ENCODE measurements at places on chromosomes 11 and 22.

DNA sequence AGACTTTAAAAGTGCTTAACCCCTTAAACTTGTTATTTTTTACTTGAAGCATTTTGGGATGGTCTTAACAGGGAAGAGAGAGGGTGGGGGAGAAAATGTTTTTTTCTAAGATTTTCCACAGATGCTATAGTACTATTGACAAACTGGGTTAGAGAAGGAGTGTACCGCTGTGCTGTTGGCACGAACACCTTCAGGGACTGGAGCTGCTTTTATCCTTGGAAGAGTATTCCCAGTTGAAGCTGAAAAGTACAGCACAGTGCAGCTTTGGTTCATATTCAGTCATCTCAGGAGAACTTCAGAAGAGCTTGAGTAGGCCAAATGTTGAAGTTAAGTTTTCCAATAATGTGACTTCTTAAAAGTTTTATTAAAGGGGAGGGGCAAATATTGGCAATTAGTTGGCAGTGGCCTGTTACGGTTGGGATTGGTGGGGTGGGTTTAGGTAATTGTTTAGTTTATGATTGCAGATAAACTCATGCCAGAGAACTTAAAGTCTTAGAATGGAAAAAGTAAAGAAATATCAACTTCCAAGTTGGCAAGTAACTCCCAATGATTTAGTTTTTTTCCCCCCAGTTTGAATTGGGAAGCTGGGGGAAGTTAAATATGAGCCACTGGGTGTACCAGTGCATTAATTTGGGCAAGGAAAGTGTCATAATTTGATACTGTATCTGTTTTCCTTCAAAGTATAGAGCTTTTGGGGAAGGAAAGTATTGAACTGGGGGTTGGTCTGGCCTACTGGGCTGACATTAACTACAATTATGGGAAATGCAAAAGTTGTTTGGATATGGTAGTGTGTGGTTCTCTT lies 2.8 kb downstream of the MALAT1 start:
- DNase-seq: peak; percentile 64

DNA sequence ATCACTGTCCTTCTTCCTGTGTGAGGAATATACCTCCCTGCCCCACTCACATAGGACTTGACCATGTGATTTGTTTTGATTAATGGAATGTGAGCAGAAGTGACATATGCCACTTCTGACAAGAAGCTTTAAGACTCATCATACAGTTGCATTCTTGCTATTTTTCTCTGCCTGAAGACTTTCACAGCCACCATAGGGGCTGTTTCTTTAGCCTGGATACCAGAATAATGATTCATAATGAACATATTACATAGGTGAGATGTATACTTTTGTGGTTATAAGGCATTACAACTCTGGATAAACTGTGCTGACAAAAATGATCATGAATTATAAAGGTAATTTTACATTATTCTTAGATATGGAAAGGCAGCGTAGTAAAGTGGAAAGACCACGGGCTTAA lies 798.0 kb downstream of the DLG2 start:
- DNase-seq: no peak

GRCh38 chr11:99781074-99781473 lies 760.3 kb downstream of the CNTN5 start:
- no peak for DNase-seq

- no peak for DNase-seq
These were observed 625 bp downstream of the RFPL2 start for GRCh38 chr22:32204040-32204855.

DNA sequence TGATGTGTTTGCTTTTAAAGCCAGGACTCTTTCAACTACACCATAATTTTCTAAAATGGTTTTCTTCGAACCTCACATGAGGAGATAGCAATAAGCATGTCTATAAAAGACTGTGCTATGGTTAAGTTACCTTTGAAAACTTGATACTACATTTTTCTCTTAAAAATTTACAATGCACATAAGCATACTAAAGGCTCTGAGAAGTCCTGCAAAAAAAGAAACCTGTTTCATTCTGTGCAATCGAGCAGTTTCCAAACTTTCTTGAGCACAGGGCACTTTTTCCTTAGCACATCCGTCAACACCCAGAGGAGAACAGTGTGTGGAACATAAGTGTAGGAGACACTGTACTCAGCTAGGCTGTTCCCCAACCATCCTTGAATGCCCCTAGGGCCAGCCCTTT lies 144.1 kb upstream of the ARHGAP20 start:
- DNase-seq: no peak

GRCh38 chr22:36899498-36899897 lies 13.9 kb upstream of the CSF2RB start:
- no peak for DNase-seq

DNA sequence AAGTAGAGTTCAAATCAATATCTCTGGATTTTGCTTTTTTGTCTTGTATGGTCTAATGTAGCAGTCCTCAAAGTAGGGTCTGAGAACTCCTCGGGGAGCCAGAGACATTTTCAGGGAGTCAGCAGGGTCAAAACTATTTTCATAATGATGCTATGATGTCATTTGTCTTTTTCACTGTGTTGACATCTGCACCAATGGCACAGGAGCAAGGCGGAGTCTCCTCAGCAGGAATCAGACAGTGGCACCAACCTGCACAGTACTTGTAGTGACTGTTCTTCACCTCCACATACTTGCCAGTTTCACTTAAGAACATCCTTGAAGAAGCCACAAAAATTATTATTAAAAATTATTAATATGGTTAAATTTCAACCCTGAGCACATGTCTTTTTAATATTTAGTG lies 14.9 kb upstream of the FXYD6 start:
- DNase-seq: no peak

- no peak for DNase-seq
These were observed 12.2 kb upstream of the VPS37C start for GRCh38 chr11:61173456-61173855.

DNA sequence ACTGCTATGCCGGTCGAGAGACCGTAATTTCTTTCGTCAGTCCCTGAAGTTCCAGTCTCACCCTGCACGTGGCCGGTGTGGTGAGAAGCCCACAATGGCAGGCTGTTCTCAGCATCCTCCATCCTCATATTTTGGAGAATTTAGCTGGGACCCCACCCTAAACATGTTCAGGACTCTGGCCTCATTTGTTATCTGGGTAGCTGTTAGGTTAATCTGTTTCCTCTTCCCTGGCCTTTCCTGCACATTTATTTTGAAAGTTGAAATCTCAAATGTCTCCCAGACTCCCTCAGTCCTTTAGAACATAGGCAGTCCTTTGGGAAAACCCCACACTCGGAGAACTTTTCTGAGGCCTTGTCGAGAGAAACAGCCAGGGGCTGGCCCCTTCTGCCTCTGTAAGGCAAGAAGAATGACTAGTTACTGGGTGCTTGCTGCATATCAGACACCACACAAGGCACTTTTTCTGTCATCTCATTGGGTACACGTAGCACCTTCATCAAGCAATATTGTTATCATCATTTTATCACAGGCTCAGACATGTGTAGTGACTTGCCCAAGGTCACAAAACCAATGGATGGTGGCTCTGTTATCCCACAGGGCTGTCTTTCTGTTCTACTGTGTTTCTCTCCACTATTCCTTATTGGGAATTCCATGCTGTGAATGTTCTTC lies 109.3 kb upstream of the CRYBB3 start:
- no peak for DNase-seq

GRCh38 chr11:126410649-126411048 lies 55.2 kb downstream of the ST3GAL4 start:
- no peak for DNase-seq

DNA sequence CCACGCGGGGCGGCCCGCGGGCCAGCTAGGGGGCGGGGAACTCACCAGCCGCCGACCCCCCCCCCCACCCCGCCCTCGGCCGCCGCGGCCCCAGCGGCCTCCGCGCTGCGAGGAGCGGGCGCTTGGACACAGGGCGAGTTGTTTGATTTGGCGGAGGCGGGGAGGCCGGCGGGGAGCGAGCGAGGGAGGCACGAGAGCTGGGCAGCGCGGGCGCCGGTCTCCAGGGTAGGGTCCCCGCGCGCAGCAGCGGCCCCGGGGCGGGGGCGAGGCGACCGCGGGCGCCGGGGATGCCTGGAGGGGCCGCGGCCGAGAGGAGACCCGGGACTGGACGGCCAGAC lies 64.4 kb downstream of the NAV2 start:
- no peak for DNase-seq

DNA sequence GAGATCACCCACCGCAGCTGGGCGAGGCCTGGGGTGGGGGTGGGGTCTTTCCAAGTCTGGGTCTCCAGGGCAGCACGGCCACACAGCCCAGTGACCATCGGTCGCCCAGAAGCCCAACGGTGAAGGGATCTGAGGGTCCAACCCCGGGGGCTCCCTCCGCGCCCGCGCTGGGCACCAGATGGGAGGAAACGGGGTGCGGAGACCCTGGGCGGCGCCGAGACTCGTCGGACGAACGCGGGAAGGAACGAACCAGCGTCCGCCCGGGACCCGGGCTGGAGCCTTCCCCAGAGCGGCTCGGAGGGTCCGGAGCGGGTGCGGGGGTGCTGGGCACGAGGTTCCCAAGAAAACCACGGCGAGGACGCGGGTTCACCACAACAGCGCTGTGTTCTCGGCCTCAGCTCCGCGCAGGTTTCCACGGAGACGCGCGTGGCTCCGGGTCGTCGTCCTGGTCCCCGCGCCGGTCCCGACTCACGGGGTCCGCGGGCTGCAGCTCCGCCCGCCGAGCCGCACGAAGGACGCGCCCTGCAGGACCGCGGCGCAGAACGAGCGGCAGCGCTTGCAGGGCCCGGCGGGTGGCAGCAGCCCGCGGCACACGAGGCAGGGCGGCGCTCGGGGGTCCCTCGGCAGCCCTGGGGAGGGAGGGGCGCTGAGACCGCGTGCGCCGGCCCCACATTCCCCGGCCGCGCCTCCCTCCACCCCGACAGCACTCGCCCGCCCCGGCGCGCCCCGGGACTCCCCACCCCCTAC lies 2.3 kb upstream of the IL17REL start:
- no peak for DNase-seq

GRCh38 chr11:95867105-95867504 lies 56.8 kb downstream of the MTMR2 start:
- DNase-seq: no peak

DNA sequence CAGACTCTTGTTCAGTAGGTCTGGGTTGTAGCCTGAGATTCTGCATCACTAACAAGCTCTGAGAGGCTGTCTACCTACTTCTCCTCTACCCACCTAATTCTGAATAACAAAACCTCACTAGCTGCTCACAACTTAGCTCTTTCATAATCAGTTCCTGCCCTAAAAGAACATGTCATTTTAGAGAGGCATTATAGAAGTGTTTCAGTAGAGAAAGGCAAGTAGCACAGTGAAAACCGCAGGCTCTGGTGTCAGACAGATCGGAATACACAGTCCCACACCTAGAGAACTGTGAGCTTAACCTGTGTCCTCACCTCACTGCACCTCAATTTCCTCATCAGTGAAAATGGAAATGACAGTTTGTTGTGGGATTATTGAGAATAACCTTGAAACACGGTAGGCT lies 1337.6 kb upstream of the TENM4 start:
- no peak for DNase-seq

GRCh38 chr22:44745853-44746789 lies 6.3 kb upstream of the ARHGAP8 start:
- no peak for DNase-seq

- no peak for DNase-seq
These were observed 83.7 kb downstream of the CADM1 start for GRCh38 chr11:115420505-115420904.

- no peak for DNase-seq
These were observed 32.5 kb downstream of the DRG1 start for GRCh38 chr22:31431950-31432349.

GRCh38 chr11:65552388-65552951 lies 5.7 kb downstream of the LTBP3 start:
- DNase-seq: no peak

DNA sequence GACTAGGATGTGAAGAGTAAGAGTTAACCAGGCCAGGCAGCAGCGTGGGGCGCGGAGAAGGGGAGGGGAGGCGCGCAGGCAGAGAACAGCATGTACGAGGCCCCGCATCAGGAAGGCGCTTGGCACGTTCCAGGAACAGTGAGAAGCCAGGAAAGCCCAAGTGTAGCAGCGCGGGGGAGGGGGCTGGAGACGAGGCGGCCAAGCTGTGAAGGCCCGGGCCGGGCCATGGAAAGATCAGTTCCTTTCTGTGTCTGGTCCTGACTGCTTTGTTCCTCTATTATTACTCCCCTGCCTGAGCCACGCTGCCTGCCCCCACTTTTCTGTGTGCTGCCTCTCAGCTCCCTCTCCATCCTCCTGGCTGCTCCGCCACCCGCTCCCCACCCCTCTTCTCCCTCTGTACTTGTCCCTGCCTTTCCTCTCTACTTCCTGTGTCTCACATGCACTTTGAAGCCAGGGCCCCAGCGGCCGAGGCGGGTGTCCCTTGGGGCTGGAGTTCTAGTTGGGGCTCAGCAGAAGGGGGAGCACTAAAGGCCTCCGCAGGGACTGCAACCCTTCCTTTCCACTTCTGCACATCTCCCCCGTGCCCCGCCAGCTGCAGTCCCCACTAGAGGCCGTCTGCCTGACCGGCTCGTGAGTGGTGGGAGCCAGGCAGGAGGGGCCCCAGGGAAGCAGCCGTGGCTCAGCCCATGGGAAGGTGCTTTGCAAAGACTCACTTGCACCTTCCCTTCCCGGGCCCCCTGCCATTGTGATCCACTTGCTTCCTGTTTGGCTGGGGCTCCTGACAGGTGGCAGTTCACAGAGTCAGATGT lies 63.7 kb downstream of the PRDM11 start:
- DNase-seq: no peak

- peak; percentile 99 for DNase-seq
These were observed 3.7 kb upstream of the MUC5AC start for GRCh38 chr11:1153951-1154493.

GRCh38 chr11:71144010-71144409 lies 108.4 kb downstream of the SHANK2 start:
- no peak for DNase-seq
